ENCODE measurements at places on chromosomes 5 and 9.

- no peak for DNase-seq
Observed at GRCh38 chr9:131015112-131015511, 6.1 kb downstream of the LAMC3 start.

- no peak for DNase-seq
Observed at GRCh38 chr5:142859037-142859436, 88.9 kb downstream of the ARHGAP26 start.

DNA sequence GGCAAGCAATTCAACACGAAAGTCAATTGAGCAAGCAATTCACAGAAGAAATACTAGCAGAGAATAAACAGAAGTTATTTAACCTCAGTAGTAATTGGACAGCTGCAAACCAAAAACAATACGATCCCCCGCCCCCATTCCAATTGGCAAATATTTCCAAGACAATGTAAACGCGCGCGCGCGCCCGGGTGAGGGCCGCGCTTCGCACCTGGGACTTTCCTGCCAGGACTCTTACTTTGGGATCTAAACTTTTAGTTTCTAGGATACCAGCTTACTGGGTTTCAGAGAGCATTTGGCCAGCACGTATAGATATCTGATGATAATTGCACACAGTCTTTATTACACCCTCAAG lies 8.6 kb downstream of the RUFY1 start:
- peak; percentile 37 for DNase-seq

- no peak for DNase-seq
Observed at GRCh38 chr9:134424818-134425217, 98.6 kb downstream of the RXRA start.

DNA sequence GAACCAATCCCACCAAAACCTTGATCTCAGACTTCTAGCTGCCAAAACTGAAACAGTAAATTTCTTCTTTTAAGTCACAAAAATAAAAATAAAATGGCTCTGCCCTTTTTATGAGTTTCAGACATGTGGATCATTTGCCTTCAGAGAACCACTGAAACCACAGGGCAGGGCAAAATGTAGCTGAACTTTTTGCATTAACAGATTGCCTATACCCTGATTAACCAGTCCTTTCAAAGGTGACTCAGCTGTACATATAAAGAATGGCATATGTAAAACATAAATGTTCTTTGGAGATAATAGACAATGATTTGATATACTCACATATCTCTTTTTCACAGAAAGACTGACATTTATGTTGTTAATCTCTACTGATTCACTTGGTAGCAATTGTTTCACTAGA lies 187.1 kb upstream of the GRIN3A start:
- no peak for DNase-seq

- no peak for DNase-seq
Observed at GRCh38 chr5:179128976-179129375, 68.8 kb downstream of the ZNF354C start.

- DNase-seq: no peak
Observed at GRCh38 chr9:74071502-74071901, 425.6 kb upstream of the RORB start.

DNA sequence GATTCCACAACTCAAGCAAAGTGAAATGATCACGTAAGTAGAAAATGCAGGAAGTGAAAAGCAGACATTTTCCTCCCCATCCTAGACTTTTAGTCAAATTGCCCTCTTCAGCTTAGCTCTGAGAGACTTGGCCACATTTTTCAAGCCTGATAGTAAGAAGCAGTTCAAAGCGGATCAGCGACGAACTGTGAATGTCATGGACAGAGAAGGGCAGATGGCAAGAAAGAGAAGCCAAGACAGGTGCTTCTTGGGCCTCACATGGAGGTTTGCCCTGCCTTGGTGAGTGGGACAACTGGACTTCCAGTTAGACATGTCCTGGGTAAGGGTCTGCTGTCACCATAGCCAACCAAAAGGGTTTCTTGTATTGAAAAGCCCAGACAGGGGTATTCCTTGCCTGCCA lies 291.5 kb downstream of the MED10 start:
- DNase-seq: no peak

DNA sequence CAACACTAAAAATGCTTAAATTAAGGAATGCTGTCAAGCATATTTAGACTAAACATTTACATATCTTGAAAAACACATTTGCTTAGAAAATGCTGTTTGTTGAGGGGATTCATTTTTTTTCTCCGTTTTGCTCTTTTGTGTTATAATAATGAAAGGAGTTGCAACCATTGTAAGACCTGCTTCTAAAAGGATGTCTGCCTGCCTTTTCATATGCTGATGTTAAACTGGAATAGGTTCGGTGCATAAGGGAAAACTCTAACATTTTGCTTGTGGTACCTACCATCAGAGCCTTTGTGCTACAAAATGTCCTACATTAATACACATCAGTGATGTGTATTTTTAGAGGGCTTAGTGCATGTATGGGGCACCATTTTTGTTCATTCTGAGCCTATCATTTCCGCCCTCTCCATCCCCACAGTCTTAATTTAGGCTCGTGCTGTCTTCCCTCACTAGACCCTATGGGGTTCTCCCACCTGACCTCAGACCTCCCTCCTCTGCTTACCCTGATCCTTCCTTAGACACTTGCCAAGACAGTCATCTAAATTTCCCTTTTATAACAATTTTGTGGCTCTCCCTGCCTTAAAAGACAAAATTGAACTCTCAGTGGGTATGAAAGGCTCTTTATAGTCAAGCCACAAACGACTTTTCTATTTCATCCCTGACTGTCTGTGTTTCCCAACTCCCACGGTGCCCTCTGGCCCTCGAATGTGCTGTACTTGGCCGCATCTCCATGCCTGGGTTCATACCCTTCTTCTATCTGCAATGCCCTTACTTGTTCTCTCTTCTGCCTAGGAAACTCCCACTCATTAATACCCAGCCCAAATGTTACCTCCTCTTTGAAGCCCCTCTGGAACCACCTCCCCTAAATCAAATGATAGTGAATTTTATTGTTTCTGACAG lies 61.2 kb downstream of the CMYA5 start:
- DNase-seq: no peak

- DNase-seq: no peak
Observed at GRCh38 chr5:83740741-83741140, 20.1 kb upstream of the HAPLN1 start.

- DNase-seq: no peak
Observed at GRCh38 chr9:131747352-131747751, 7.5 kb upstream of the RAPGEF1 start.

DNA sequence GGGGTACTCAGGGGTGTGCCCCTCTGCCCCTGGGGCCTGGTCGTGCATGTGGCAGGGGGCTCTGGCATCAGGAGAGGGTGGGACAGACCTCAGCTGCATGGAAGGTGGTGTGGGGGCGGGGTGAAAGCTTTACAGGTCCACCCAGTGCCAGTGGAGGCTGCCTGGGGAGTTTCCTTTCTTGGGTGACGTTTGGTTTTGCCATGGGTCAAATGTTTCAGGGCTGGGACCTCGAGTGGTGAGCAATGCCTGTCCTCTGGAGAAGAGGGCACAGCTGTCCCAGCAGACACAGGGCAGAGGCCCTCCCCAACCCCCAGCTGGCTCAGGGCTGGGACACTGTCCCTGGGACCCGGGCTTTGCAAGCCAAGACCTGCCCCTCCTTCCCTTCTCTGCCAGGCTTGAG lies 3.6 kb downstream of the RXRA start:
- no peak for DNase-seq

DNA sequence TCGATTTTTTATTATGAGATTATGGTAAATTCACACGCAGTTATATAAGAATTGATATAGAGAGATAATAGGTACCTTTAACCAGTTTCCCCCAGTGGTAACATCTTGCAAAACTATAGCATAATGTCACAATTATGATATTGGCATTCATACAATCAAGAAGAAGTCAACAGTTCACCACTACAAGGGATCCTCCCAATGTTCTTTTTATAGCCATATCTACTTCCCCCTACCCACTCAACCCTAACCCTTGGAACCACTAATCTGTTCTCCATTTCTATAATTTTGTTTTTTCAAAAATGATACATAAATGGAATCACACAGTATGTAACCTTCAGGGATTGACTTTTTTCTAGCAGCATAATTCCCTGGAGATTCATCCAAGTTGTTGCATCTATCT lies 9.8 kb downstream of the ACTL7B start:
- no peak for DNase-seq

GRCh38 chr9:134341306-134341705 lies 15.1 kb downstream of the RXRA start:
- no peak for DNase-seq

DNA sequence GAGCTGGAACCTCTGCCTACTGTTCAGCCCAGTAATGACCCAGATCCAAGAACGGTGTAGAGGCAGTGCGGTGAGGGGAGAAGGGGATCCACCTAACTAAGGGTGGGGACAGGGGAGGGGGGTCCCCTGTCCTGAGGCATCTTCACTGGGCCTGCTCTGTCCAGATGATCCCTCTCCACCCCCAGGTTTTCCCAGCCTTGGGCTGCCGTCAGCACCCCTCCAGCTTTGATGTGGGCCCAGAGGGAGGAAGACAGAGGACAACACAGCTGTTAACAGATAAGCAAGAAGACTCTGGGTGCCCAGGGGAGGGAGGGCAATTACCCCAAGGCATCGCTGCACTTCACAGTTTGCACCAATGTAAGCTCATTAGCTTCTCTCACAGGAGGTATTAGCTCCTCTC lies 19.3 kb downstream of the BICD2 start:
- no peak for DNase-seq

- DNase-seq: no peak
Observed at GRCh38 chr9:119213471-119213870, 155.8 kb downstream of the BRINP1 start.

GRCh38 chr9:131733541-131734061 lies 6.3 kb downstream of the RAPGEF1 start:
- DNase-seq: no peak

DNA sequence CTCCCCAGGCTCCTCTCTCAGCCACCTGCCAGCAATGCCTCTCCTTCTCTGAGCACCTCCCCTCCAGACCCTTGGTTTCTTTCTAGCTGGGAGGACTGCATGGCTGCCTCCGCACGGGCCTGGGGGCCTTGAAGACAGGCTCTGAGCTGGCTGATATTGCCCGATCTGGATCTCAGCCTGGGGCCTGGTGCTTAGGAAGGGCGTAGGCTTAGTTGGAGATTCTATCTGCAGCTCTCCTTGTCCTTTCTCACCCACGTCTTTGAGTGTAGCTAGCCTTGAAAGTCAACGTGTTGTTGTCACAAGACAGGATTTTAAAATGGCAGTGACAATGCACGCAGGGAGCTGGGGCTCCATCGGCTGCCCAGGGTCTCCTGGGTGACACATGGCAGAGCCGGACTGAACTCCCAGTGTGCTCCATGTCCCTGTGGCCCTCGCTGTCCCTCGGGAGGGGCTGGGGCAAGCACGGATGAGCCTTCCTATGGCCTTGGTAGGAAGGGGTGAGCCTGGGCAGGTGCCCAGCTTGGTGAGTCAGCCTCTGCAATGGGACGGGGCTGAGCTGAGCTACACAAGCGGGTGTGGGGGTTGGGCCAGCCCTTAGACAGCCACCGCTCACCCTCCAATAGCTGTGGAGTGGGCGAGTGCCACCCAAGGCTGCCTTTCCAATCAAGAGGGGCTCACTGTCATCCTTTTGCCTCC lies 9.4 kb downstream of the ADAMTSL2 start:
- no peak for DNase-seq

- DNase-seq: no peak
Observed at GRCh38 chr5:170028124-170028523, 47.8 kb upstream of the INSYN2B start.

DNA sequence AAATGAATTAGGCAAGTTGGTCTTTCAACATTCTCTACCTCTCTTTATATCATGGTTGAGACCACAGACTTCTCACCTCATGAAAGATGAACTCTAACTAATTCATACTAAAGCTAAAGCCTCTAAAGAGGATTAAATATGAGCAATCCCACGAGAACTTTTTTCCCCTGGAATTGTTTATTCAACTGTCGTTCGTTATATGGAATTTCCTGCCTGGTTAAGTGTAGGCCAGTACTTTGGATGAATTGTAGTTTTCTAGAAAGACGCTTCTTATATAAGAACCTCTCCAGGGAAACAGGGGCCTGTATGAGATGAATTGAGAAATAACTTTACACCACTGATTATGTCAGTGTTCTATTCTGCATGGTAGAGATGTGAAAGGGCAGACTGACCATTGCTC lies 42.9 kb downstream of the PDCD1LG2 start:
- DNase-seq: no peak

GRCh38 chr9:71052287-71052686 lies 69.1 kb downstream of the TRPM3 start:
- DNase-seq: no peak

DNA sequence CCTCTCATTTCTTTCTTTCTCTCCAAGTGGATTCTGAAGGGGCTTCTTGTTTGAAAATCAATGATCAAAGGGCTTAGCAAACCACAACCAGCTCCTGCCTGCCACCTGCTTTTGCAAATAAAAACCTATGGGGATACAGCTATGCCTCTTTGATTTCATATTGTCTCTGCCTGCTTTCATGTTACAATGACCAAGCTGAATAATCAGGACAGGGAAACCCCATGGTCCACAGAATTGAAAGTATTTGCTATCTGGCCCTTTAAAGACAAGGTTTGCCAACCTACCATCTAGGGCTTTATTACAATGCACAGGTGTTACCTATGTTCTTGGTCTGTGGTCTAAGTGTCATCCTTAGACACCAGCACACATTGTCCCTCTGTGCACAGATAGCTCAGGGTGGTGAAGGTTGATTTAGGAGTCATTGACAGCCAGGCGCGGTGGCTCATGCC lies 28.8 kb upstream of the PLIN2 start:
- DNase-seq: no peak

DNA sequence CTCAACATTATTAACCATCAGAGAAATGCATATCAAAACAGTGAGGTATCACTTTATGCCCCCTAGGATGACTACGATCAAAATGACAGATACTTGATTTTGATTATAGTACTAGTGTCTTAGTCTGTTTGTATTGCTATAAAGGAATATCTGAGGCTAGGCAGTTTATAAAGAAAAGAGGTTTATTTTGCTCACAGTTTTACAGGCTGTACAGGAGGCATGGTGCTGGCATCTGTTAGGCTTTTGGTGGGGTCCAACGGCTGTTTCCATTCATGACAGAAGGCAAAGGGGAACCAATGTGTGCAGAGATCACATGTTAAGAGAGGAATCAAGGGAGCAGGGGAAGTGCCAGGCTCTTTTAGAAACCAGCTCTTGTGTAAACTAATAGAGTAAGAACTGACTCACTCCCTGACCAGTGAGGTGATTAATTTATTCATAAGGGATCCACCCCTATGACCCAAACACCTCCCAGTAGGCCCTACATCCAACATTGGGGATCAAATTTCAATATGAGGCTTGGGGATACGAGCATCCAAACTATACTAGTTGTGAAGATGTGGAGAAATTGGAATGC lies 16.0 kb upstream of the AFF4 start:
- no peak for DNase-seq

GRCh38 chr5:53326424-53327153 lies 153.8 kb upstream of the FST start:
- DNase-seq: no peak

- DNase-seq: no peak
Observed at GRCh38 chr5:123800640-123801039, 288.7 kb downstream of the CSNK1G3 start.

Measured in NCI-H2081 treated with DMSO at 0.1 percent for 48 hours (cell line).